Fibroblast of skin of left quadriceps (primary cell): ENCODE measurements at places on chromosomes 16 and 17.

GRCh38 chr17:8896087-8896486 is 28.6 kb upstream of the PIK3R6 start:
- DNase-seq, result no peak

- DNase-seq, result no peak
Observed at GRCh38 chr17:50956409-50956749, 90.2 kb upstream of the TOB1 start.

GRCh38 chr16:16890964-16891363 is 512.0 kb downstream of the NPIPA7 start:
- no peak for DNase-seq

DNA sequence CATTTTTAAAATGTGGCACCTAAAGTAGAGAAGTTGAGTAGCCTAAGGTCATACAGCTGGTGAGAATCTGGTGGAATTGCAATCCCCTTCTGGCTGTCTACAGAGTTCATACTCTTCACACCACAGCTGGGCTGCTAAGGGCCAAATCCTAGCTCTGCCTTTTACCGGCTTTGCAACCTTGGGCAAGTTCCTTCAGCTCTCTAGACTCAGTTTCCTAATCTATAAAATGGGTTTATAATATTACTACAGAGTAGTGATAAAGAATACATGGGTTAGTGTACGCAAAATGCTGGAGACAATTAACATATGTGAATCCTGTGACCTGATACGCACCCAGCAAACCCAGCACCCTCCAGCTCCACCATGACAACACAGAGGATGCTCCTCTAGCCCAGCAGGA is 298.2 kb upstream of the MAF start:
- DNase-seq, result no peak

DNA sequence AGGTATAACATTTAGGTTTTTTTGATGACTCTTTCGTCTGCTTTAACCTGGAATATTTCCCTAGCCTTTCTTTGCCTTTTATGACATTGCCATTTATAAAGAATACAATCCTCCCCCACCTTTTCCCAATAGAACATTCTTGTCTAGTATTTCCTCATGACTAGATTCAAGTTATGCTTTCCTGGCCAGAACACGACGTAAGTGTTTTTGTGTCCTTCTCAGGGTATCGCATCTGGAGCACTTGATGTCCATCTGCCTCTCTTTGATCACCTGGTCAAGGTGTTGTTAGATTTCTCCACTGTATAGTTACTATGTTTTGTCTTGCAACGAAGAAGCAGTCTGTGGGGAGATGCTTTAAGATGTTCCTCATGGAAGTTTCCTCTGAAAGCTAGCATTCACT is 87.4 kb downstream of the MSI2 start:
- no peak for DNase-seq

DNA sequence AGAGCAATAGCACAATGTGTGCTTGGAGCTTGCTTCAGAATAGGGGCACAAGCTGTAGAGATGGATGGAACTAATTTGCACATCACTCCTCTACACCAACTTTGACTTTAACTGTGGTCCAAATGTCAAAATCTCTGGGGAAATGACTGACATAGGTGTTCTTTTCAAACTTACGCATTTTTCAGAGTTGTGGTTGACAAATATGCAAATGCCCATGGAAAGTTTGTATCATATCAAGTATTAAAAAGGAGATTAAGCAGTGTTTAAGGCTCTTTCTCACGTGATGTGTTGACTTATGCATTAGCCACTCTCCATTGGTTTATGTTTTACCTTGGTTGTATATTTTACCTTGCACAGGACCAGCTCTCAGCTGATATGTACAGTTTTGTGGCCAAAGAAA is 77.1 kb downstream of the ELAC2 start:
- no peak for DNase-seq

- peak; percentile 61 for DNase-seq
Observed at GRCh38 chr17:28807925-28808634, 34.5 kb downstream of the FAM222B start.

GRCh38 chr17:35778641-35779196 is 16.7 kb downstream of the MMP28 start:
- DNase-seq, result no peak
